ENCODE measurements at places on chromosomes 7 and 10.

- DNase-seq = no peak
Measured at GRCh38 chr7:94041529-94041928, 37.4 kb upstream of the BET1 start.

DNA sequence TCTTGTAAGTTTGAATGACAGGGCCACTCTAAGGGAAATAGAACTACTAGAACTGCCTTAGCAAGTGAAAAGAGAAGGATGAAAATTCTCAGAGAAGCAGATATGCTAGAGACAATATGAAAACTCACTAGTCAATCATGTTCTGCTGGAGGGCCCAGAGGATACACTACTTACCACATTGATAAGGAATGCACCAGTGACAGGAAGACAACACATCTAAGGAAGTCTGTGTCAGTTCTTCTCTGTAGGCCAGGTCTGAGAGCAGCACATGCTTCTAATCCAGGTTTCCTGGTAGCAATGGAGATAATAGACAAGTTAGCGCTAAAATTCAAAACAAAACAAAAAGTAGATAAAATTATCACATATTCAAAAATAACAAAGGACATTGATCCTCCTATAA, 235.2 kb upstream of the AKR1E2 start:
- no peak for DNase-seq

GRCh38 chr10:132477066-132477397, 60.6 kb upstream of the INPP5A start:
- DNase-seq = no peak

GRCh38 chr10:133123746-133124356, 36.1 kb downstream of the ADGRA1 start:
- no peak for DNase-seq

DNA sequence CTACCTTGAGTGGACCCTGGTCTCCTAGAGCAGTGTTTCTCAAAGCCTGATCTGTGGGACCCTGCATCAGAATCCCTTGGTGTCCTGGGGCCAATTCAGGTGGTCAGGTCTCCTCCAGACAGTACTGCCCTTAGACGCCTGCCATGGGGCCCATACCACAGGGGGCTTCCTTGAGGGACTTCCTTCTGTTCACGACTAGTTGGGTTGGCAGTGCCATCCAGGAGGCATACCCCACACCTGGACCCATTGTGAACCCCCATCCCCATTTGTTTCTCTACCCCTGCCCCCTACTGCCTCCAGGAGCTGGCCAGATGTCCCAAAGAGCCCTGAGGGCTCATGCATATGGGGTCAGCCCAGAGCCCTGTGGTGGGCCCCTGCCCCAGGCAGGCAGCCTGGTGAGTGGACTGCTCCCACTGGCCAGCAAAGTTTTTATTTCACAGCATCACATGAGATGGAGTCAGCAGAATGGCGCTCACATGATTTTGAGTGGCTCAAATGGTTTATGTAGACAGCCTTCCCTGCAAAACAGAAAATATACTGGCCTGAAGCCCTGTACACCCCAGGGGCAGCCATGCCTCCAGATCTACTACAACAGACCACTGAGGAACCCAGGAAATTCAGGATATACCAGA, 259.9 kb upstream of the ZMIZ1 start:
- DNase-seq = no peak

- no peak for DNase-seq
Measured at GRCh38 chr7:68155676-68156075, 1159.0 kb downstream of the TYW1 start.

GRCh38 chr10:76017026-76017732, 585.8 kb downstream of the LRMDA start:
- DNase-seq = no peak

DNA sequence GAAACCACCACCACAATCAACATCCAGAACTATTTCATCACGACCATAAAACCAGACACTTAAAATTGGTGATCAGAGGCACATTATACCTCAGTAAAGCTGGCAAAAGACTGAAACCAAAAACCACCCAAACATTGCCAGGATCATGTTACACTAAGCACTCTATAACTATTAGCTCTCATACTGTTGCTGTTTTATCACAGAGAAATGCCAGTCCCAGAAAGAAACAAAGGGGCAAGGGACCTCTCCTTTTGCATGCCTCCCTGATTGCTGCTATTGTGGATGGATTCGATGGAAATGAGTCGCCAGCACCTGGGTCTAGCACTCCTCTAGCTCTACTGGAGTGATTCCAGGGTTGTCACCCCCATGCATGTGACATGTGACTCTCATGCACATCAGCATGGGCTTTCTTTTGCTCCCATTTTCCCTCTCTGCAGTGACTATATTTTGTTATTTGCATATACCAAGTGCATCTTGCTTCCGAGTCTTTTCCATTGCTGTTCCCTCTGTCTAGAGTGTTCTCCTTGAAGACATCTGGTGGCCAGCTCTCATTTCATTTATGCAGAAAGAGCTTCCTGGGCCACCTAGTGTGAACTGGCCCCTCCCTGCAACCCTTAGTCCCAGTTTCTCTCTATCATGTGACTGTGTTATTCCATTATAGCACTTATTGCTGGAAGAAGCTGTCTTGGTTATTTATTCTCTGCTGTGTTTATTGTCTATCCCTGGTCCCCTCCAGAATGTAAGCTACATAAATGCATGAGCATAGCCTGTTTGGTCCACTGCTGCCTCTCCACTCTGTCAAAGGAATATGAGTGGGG, 300.6 kb downstream of the PLXNA4 start:
- DNase-seq = no peak

DNA sequence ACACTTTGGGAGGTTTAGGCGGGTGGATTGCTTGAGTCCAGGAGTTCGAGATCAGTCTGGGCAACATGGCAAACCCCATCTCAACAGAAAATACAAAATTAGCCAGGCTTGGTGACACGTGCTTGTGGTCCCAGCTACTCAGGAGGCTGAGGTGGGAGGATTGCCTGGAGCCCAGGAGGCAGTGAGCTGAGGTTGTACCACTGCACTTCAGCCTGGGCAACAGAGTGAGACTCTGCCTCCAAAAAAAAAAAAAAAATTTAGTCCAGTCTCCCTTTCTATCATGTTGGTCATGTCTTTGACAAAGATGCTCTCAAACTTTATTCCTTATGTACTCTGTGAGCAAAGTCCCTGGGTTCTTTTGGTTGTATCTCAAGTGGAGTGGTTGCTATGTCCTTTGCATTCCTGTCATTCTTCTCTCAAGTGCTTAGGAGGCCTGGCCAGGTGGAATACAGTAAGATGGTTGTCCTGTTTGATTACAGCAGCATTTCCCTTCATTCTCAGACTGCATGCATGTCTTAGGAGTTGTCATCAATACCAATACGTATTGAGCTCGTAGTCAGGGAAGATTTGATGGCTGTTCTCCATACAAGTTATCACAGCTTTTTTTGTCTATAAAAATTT, 85.7 kb downstream of the MMRN2 start:
- no peak for DNase-seq

DNA sequence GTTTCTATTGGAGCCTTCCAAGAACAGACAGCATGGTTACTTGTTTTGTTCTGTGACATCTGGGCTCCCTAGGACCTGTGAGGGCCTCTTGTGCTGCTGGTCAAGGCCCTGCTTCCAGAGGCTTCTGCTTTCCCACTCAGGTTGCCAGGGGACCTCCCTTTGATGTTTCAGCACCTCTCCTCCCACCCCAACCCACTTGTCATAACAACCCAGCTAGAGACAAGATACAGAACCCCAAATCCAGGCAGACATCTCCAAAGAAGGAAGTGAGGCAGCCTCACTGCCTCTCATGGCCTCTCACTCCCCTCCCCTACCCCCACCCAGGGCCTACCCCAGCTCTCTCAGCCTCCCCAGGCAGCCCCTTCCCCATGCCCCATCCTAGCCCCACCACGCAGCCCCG, 11.3 kb downstream of the NFKB2 start:
- DNase-seq = no peak

DNA sequence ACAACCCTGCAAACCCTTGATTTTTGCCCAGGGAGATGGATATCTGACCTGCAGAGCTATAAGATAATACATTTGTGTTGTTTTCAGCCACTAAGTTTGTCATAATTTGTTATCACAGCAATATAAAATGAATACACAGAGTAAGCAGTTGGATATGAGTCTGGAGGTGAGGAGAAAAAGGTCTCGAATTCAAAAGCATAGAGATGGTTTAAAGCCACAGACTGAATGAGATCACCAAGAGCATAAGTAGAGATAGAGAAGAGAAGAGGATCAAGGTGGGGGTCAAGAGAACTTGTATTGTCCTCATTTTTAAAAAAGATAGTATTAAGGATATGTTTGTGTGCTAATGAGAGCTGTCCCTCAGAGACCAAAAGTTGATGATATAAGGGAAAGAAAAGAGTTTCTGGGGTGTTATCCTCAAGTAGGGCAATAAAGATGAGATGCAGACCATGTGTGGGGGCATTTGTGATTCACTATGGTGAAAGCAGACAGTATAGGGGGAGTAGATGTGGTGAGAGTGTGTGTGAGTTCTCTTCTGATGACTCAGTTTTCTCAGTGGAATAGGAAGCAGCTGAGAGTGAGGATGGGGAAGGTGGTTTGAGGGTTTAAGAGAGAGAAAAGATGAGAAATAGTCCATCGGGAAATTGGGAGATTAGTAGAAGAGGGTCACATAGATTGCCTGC, 25.8 kb upstream of the PCGF5 start:
- no peak for DNase-seq

GRCh38 chr7:30331338-30331737, 46.9 kb downstream of the ZNRF2 start:
- DNase-seq = no peak

GRCh38 chr10:111335826-111336225, 259.0 kb downstream of the ADRA2A start:
- DNase-seq = no peak

- no peak for DNase-seq
Measured at GRCh38 chr7:134176037-134176350, 48.9 kb downstream of the LRGUK start.

DNA sequence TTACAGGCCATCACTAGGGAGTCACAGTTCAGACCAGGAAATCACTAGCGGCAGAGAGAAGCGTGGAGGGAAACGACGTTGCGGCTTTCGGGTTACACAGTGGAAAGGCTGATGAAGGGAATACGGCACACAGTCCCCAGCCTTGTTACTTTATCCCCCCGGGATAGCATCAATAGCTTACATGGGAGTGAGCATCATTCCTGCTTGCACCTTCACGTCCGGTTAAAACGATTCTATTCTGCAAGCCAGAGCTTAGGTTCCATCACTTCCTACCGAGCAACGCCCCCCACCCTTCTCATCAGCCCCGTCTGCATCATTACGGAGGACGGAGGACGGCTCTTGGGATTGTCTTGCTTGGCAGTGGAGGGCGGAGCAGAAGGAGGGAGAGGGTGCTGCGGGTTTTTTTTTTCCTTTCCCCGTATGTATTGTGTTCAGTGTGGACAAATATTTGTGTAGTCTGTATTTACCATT, 124.9 kb downstream of the CLEC2L start:
- DNase-seq = no peak

DNA sequence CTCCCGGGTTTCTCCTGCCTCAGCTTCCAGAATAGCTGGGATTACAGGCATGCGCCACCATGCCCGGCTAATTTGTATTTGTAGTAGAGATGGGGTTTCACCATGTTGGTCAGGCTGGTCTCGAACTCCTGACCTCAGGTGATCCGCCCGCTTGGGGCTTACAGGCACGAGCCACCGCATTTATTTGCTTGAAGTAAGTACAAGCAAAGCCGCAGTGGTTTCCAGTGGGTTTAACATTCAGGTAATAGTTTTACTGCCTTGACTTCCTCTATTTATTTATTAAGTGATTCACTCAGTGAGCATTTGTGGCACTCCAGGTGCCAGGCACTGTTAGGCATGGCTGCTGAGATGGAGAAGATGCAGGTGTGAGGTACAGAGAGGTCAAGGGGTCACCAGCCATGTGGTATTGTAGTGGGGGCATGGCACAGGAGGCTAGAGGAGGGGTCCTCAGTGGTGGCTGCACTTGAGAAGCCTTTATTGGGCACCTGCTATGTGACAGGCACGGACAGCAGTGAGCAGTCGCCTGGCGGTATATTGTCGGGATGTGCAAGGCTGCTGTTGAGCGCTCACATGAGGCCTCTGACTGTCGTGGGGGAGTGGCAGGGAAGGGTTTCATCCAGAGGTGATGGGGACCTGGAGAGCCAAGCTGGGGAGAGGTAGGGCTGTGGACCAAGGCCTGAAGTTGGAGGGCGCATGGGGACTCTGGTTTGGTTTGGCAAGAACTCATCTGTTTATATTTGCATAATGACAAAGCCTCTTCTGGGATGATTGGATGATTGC, 54.9 kb downstream of the DOCK1 start:
- DNase-seq = no peak

DNA sequence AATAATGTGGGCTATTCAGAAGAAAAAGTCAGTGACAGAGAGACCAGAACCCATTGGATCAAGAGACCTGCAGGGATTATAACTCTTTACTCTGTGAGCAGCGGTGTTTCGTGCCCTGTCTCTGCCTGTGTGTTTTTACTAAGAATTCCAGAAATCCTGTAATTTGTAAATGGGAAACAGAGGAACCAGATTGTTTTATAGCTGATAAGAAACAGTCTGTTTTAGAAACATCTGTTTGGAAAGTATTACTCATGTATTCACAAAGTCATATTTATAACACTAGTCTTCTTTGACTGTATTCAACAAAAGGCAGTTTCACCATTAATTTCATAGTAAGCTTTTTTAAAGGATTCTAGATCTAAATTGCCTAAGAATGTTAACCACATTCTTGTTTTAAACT, 30.0 kb upstream of the VDAC2 start:
- no peak for DNase-seq

- no peak for DNase-seq
Measured at GRCh38 chr10:86342111-86342863, 24.3 kb downstream of the GRID1 start.

DNA sequence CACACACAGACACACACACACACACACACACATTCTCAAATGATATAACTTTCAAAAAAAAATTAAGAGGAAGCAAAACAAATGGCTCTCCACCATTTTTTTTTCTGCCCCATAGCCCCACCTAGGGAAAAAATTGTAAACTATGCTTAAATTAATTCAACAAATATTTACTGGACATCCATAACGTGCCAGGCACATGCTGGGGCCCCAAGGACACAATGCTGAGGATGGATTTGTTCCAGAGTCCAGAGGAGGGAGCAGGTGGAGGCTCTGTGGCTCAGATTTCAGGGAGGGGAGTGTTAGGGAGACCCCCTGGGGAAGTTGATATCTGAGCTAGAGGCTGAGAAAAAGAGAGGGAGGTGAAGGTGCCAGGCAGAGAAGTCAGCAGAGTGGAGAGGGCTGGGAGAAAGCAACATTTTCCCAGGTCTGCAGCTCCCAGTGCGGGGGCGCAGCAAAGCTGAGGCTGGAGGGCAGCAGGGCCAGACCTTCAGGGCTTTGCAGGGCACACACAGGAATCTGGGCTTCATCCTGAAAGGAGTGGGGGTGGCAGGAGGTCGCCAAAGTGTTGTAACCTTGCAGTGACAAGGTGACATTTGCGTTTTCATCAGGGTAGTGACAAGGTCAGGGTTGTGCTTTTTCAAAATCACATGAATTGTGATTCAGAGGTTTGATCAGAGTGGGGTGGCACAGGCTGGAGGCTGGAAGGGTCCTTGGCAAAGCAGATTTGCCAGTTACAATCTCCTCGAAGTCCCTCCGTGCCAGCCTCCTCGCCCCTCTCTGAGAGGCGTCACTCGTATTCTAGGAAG, 261.6 kb downstream of the WDR11 start:
- peak; percentile 49 for DNase-seq

Data from right kidney (tissue), 9 donors.